Activated CD4-positive, alpha-beta T cell treated with anti-CD3 and anti-CD28 coated beads, Interleukin-2, amount 50 U/mL, for 24 hours (primary cell): ENCODE measurements at places on chromosomes 6 and 20.
A peak's percentile ranks its signal among the peaks of the same experiment; 100 is the strongest.

DNA sequence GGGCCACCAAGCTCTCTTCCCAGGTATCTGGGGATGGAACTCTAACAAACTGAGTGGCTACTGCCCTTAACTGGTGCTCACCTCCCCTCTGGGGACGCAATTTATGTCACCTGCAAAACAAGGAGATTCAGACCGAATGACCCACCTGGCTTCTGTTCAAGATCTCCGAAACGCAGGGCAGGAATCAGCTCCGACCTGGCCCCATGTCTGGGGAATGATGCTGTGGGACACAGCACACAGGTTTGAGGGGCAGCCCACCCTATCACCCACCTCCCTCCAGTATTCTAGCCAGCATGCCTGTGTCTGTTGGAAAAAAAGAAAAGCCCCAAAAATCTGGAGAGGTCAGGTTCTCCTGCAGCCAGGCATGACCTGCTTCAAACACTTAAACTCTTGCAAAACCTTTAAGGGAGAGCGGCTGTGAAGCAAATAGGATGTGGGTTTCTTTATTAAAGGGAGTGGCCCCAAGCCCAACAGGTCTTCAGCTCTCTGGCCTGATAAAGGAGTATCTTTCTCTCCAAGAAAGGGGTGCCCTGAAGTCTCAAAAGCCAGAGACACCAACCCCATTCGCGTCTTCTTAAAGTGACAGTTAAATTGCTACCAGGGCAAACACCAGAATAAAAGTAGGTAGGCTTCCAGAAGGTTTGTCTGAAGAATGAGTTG, 6.4 kb downstream of the PREX1 start:
- DNase-seq: no peak

- no peak for DNase-seq
Measured at GRCh38 chr20:21291026-21291425, 12.1 kb upstream of the XRN2 start.

GRCh38 chr6:36797653-36798052, 41.6 kb downstream of the CPNE5 start:
- no peak for DNase-seq

DNA sequence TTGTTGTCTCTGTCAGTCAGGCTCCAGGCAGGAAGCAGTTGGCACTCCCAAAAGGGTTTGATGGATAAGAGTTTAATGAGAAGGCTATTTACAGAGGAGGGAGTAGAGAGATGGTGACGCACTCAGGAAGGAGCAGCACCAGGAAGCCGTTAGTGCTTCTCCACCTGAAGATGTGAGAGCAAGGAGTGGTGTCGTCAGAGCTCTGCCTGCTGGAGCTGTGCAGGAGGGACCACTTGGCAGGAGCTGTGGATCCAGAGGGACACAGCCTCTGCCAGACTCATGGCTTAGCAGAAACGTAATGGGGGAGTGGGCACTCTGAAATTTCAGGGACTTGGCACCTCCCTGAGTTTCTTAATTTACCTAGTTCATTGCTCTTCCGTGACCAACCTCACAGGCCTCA, 16.8 kb downstream of the DAAM2 start:
- DNase-seq: no peak

DNA sequence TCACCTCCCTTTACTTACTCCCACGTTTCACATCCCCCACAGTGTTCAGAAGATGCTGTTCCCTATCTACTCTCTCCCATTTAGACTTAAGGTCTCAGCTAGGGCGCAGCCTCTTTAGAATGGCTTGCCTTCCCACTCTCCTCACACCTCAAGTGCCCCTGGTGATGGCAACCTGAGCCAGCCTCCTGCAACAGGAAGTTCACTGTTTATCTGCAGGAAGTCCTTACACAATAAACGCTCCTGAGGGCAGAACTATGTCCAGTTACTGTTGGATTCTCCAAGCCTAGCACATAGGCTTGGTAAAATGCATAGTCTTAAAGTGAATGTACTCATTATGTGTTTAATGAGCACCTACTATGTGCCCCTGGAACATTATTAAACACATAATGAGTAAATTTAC, 21.9 kb upstream of the RAB22A start:
- no peak for DNase-seq

DNA sequence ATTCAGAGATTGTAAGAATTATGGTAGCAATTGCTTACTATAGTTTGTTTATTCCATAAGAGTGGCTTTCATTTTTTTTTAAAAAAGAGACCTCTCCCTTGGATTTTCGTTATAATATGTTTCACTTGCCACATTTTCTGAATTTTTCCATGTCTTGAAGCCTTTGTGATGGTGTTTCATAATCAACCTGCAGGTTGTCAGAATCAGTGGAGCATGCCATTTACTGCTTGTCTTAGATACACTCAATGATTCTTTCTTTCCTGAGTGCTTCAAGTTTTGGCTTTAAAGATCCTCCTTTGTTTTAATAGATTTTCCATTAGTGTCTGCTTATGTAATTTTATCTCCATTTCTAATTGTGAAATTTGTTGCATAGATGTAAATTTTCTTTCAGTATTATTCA, 31.2 kb downstream of the KCNQ5 start:
- DNase-seq: no peak

- peak; percentile 21 for DNase-seq
Measured at GRCh38 chr6:118565311-118565960, 17.3 kb downstream of the PLN start.

- DNase-seq: no peak
Measured at GRCh38 chr6:144882425-144882824, 597.3 kb downstream of the UTRN start.
